NT2/D1 (cell line): ENCODE measurements at places on chromosomes 12 and 14.

DNA sequence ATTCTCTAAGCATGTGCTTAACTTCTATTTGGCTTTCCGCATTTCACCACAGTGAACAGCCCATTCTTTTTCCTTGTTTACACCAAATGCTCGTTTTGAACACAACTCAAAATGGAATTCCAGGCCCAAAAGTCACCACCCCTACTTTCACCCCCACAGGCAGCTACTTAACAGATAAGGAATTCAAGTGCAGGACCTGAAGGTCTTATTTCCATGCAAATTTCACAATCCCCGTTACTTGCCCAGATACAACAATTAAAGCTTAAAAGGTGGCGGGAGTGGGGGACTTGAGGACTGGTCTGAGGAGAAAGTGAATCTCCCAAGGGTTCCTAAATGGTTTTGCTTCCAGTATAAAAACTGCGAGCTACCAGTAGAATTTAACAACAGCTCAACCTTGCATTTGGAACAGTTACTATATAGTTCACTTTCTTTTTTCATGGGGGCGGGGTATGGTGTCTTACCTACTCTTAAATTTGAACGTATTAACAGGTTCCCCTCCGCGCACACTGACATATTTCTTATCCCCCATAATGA lies 3.7 kb downstream of the USP44 start:
- DNase-seq: peak; percentile 76

- no peak for DNase-seq
Measured at GRCh38 chr14:104254735-104255400, 116.5 kb downstream of the KIF26A start.

GRCh38 chr14:64542836-64543201 lies 2.3 kb downstream of the HSPA2 start:
- DNase-seq: no peak

- no peak for DNase-seq
Measured at GRCh38 chr12:26283046-26283445, 87.7 kb downstream of the SSPN start.

DNA sequence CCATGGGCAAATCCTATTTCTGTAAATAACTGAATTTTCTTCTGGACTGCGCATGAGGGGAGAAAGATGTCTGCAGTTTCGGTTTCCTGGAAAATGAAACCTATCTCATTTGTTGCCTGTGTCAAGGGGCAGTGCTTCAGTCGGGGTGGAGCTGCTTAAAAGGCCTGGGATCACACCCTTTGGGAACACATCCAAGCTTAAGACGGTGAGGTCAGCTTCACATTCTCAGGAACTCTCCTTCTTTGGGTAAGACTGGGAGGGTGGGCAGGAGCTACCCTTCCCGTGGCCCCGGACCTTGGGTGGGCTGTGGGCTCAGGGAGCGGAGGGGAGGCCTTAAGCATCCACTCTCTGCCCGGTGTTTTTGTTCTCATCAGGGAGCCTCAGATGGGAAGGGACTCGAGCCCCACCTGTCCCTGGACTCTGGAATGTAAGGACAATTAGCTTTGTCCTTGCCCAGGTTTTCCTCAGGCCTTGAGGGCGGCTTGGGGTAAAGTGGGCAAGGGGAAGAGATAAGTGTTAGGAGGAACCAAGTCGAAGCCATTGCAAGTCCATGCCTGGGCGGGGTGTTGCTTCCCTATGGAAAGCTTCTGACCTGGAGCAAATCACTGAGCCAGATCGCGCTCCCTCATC lies at the start of gene IFI27:
TSS of gene IFI27 (plus strand) at position 185 of the 630 bp plus-strand sequence.
- DNase-seq: no peak

- DNase-seq: no peak
Measured at GRCh38 chr12:82149045-82149444, 209.1 kb downstream of the CCDC59 start.

- DNase-seq: no peak
Measured at GRCh38 chr12:121577443-121578180, 3.2 kb downstream of the KDM2B start.

DNA sequence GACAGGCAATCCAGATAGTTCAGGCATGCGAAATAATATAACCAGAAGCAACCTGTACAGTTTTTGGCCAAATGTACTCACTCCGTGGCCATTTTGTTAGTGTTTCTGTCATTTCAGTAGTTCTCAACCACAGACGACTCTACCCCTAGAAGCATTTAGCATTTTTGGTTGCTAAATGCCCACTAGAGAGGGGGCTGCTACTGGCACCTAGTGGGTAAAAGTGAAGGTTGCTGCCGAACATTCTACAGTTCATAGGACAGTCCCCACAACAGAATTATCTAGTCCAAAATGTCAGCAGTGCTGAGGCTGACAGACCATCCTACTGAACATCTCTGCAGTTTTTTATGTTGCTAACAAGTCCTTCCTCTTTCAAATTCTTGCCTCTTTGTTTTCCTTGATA lies 107.4 kb downstream of the TSHR start:
- no peak for DNase-seq

DNA sequence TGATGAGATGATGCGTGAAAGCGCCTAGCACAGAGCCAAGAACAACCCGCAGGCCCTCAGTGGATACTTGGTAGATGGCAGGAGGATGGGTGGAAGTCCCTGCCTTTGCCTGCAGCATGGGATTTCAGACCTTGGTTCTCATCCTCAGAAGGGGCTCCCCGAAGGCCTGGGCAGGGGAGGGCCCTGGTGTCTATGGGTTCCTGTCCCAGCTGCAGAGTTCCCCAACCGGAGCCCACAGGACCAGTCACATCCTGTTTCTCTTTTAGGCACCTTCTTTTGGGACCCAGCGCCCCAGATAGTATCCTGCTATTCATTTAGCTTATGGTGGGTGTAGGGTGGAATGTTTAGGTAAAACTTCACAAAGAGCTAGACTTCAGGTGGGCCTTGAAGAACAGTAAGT lies 55.5 kb downstream of the CALM1 start:
- DNase-seq: no peak

DNA sequence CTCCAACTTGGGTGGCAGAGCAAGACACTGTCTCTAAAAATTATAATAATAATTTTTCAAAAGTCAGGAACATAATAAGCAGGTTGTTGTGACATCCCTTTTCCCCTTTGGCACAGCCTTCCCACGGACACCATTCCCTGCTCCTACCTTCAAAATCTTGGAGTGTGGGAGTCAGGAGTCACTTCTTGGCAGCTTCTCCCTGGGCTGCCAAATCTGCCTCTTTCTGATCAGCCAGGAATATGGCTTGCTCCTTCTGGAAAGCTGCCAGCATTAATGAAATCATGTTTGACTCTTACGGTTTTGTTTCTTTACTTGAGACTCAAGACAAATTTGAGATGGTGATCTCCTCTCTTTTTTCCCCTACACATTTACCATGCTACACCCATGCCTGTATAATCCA lies 391.4 kb upstream of the SYT1 start:
- no peak for DNase-seq

- DNase-seq: no peak
Measured at GRCh38 chr12:71684081-71684480, 1.8 kb upstream of the TMEM19 start.
